ENCODE measurements at places on chromosomes 5 and 9. TPM values are rescaled to one million over a fixed set of nuclear protein-coding genes. Genes with fewer than 3 reads are reported as not detected.
A peak's percentile ranks its signal among the peaks of the same experiment; 100 is the strongest.

DNA sequence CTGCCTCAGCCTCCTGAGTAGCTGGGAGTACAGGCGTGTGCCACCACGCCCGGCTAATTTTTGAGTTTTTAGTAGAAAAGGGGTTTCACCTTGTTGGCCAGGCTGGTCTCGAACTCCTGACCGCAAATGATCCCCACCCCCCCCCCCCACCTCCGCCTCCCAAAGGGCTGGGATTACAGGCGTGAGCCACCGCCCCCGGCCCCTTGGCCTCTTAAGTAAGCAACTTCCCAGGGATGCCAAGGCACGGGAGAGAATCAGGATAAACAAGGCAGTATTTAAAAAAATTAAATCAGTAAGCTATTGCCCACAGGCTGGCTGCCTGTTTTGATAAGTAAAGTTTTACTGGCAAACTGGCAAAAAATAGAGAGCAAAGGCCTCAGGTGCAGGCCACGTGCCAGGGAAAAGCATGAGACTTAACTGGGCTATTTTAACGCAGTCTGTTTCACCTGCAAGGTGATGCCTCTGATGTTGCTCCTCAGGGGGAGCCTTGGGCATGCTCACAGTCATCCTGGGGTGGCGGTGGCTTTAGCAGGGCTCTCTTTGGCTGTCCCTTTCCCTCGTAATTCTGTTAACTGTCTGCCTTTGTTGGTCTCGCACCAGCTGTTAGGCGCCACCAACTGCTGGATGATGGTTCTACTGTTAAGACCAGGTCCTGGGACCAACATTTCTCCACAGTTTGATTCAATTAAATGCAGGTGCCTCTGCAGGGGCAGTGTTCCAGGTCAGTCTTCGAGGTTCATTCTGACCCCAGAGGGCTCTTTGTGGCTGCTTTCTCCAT is 19.4 kb upstream of the RNF130 start:
- no peak for DNase-seq

CCL21 gene
- not detected for total RNA-seq

DNA sequence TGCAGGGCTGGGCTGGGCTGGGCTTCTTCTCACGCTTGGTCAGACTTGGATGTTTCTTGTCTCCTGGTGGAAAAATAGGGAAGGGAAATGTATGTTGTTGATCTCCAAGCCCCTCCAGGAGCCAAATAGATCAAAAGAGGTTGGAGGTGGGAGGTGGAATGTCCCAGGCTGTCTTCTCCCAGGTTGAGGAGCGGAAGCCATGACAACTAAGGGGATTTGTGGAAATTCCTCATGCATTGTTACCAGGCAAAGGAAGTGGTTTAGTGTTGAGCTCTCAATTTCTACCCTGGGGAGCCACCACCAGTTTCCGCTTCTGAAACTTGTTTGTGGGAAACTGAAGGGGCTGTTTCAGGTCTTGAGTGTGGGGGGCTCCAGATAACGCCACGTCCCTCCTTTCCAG is 79.0 kb downstream of the SPRY4 start:
- peak; percentile 76 for DNase-seq

- DNase-seq: no peak
These were observed 53.8 kb downstream of the ARRDC3 start for GRCh38 chr5:91329283-91329682.

TEK gene
- total RNA-seq: 0.26 TPM

GRCh38 chr5:74440341-74440740 is 200.2 kb downstream of the ENC1 start:
- no peak for DNase-seq

DNA sequence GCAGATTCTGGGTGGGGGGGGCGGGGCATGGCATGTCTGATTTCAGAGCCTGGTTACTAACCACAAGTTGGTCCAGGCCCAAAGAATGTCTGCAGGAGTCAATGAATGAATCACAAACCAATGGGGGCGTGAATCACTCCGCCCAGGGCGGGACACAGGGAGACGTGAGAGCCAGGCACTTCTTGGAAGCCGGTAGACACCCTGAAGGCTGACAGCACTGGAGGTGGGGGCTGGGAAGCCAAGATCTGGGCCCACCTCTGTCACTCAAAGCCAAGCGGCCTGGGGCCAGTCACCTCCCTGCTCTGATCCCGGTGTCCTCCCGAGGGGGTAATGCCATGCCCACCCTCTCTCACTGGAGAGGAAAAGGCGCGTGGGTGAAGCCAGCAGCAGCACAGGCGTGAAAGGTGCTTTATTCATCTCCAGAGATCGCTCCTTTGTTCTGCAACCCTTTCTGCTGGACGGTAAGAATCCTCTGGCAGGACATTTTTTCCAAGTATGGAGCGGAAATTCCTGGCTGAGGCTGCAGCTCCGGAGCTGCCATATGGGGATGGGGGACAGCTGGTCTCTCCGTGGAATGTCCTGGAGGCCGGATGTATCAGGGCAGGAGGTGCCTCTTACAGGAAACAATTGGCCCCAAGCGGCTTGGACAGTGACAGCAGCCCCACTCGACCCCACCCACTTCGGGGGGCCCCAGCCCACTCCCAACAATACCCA is 85.0 kb downstream of the STK10 start:
- peak; percentile 97 for DNase-seq

GARNL3 gene
- total RNA-seq: 1.2 TPM

STPG3 gene
- not detected for total RNA-seq

GRCh38 chr5:170333161-170333910 is 35.8 kb upstream of the LCP2 start:
- DNase-seq: no peak

GRCh38 chr5:22495016-22495720 is 358.0 kb downstream of the CDH12 start:
- no peak for DNase-seq

DNA sequence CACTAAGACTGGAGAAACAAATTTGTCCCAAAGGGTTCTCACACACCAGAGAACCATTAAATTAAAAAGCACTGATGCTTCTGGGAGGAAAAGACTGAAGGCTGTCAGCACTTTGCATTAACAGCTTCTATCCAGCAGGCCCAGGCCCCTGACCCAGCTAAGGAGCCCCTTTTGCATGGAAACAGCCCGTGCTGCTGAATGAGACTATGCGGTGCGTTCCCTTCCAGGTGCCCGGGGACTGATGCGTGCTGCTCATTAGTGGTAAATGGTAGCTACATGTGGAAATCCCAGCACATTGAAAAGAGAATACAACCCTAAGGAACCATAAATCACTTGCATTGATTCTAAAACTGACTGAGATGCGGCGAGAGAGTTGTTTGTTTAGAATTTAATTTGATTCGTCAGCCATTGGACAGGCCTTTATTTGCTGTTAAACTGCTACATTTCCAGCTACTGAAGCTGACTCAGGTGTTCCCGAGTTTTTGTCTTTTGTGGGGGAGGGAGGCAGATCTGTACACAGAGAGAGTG is 351.0 kb upstream of the SLC24A2 start:
- no peak for DNase-seq

PPP3R2 gene
- not detected for total RNA-seq

GRCh38 chr5:15995341-15996052 is 184.1 kb downstream of the MARCHF11 start:
- DNase-seq: peak; percentile 65

SFXN1 gene
- total RNA-seq: 176 TPM

DNA sequence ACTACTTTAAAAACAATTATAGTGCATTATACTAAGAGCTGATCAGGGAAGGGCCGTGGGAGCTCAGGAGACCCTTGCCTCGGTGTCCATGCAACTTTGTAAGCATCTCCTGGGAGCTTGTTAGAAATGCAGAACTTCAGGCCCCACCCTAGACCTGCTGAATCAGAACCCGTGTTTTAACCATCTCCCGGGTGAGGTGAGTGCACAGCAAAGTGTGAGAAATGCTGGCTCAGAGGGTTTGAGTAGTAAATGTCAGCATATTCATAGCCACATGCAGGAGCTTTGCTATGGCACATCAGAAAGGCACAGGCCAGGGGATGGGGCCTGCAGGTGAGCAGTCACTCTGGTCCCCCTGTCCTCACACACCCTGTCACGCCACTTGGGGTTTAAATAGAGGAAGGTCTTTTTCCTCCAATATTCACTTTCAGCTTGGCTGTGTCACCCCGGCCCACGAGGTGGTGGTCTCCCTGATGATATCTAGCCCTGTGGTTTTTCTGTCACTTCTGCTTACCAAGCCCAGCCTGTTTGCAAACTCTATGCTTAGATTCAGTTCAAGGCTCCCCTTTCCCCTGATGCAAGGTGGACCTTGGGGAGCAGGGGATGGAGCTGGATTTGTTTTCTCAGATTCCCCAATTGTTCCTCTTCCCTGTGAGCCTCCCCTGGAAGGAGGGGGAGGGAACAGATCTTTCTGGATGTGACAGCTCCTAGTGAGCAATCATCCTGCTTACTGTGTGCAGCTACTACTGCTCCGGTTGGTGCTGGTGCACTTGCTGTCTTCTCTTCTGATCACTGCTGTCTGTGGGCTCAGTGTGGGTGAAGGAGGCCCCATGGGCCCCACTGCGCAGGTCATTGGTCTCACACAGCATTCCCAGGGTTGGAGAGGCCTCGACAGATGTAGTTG is 51.8 kb upstream of the TGFBR1 start:
- no peak for DNase-seq

- no peak for DNase-seq
These were observed 9.3 kb upstream of the SIL1 start for GRCh38 chr5:139207297-139208000.

DNA sequence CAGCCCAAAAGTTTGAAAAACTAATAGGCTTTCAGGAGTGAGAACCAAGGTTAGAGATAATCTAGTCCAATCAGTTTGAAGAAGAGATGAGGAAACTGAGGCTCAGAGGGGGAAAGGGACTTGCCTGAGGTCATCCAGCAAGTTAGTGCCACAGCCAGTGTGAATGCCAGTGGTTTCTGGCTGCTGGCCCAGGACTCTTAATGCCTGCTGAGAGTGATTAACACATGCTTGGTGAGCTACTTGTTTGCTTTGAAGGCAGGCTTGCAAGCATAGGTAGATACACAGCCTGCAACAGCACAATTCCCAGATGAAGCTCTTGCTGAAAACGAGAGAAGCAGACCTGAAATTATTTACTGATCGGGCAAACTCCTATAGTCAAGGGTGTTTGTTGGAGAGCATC is 591.6 kb upstream of the SGCD start:
- DNase-seq: no peak

GRCh38 chr5:32129074-32129598 is 45.0 kb downstream of the GOLPH3 start:
- DNase-seq: no peak

SHISAL2B gene
- not detected for total RNA-seq

DNA sequence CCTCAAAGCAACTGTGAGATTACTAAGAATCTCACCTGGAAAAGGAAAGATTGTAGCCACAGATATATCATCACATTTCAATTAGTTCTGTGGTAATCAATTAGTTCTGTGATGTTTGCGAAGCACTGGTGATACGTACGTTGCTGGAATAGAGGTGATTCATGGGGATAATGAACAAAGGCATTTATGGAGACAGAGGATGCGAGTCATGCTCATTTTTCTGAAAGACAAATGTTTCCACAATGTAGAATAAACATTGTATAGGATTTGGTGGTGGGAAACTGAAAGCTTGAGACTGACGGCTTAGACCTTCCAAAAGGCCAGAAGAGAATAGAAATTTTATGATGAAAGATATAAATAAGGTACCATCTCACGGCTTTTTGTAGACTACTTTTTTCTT is 507.3 kb upstream of the TYRP1 start:
- peak; percentile 67 for DNase-seq

GRCh38 chr5:90438100-90438499 is 28.5 kb upstream of the CETN3 start:
- no peak for DNase-seq

GRCh38 chr5:173626505-173626820 is 10.0 kb upstream of the BOD1 start:
- no peak for DNase-seq

DNA sequence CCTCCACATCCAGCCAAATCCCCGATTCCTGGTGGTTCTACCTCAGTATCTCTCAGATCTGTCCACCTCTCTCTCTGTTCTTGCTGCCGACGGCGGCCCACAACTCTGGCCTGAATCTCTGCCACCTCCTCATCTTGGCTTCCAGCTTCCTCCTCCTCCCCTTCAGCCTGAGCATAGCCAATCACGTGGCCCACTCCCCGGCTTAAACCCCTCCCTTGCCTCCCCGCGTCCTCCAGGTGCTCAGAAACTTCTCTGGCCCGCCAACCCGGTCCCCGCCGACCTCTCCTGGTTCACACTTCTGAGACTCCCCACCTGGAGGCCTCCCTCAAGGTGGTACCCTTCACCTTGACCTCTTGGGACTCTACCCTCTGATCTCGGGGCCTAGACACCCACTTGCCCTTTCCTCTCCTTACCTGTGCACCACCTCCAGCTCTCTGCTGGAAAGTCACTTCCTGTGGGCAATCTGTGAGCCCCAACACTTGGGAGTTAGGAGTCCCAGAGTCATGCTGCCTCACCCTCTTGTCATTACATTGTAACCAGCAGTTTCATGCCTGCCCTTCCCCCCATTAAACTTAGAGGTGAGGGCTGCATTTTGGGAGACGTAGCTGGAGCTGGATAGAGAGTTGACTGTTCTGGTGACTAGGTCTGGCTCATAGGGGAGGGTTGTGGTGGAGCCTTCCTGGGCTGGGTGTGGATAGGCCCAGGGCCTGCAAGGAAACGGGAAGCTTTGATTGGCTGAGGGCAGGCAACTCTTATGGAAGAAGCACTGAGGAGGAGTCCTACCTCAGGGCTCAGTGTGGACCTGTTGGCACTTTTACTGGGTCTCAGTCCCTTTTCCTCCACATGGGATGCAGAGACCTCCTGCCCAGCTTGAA is 4.5 kb upstream of the SET start:
- DNase-seq: peak; percentile 91

PCDHB11 gene
- not detected for total RNA-seq
